ENCODE measurements at places on chromosomes 5 and 9.

GRCh38 chr9:124693403-124693802, 77.7 kb downstream of the NR6A1 start:
- no peak for DNase-seq

GRCh38 chr5:114054594-114054993, 307.3 kb upstream of the KCNN2 start:
- no peak for DNase-seq

DNA sequence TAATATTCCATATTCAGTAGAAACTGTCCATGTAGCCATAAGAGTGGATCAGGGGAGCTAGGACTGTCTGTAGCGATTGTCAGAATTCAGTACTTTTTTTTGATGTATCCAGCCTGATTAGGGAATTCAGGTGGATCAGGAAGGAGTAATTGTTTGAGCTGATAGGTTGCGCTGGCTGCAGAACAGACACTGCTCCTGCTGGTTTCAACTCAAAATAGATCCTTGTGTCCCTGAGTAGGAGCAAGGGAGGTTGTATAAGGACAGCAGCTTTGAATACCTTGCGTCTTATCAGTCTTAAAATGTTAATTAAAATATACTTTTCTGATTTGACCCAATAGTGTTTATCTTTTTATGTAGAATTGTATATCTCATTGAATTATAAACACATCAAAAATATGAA, 229.6 kb downstream of the KDM4C start:
- DNase-seq, result no peak

- DNase-seq, result peak; percentile 74
Measured at GRCh38 chr5:148740966-148741742, 85.3 kb upstream of the ADRB2 start.

GRCh38 chr5:90473396-90474234, 956 bp downstream of the MBLAC2 start:
- DNase-seq, result peak; percentile 73

GRCh38 chr9:132077881-132078698, 1.6 kb downstream of the MED27 start:
- peak; percentile 13 for DNase-seq

- DNase-seq, result no peak
Measured at GRCh38 chr9:101738566-101739183, at the start of gene GRIN3A. Gene GRIN3A (minus strand): TSS chr9:101738647. CDS start chr9:101737979, 668 bp downstream.

- DNase-seq, result no peak
Measured at GRCh38 chr5:120155873-120156272, 308.2 kb upstream of the PRR16 start.

GRCh38 chr9:34374905-34375552, 1.7 kb downstream of the MYORG start:
- no peak for DNase-seq

DNA sequence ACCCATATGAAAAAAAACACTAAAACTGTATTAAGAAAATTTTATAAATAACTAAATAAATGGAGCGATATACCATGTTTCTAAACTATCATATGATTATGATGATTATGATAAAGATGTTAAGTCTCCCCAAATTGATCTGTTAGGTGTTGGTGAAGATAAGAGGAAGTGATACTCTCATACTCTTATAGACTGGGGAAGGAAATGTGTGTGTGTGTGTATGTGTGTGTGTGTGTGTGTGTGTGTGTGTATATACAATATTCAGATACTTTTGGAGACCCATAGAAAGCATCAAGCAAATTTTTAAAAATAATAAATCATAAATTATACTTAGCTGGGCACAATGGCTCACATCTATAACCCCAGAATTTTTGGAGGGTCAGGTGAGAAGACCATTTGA, 62.9 kb downstream of the TMEM232 start:
- no peak for DNase-seq

GRCh38 chr5:156446526-156446925, 119.6 kb downstream of the SGCD start:
- DNase-seq, result no peak

GRCh38 chr5:172075656-172076055, 69.2 kb upstream of the FBXW11 start:
- DNase-seq, result no peak

GRCh38 chr5:65194871-65195270, 286.8 kb downstream of the ADAMTS6 start:
- DNase-seq, result no peak

DNA sequence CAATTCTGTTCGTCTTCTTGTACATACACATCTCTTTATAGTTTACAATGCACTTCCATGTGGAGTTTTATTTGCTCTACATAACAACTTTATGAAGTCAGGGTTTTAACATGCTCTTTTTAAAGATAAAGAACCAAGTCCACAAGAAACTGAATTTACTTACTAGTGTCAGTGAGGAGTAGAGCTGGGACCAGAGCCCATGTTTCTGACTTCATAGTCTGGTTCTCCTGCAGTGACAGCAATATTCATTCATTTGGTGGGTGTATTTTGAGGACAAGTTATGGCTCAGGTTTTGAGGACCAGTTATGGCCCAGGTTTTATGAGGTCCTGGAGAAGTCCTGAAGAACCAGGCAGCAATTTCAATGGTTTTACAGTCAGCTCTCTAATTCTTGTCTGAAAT, 481.9 kb upstream of the TNC start:
- no peak for DNase-seq

- no peak for DNase-seq
Measured at GRCh38 chr9:89454498-89455355, 43.2 kb downstream of the SEMA4D start.
